ENCODE measurements at places on chromosomes 11 and 22.

GRCh38 chr11:122843281-122844141 lies 5.2 kb downstream of the CRTAM start:
- DNase-seq = peak; percentile 43

- DNase-seq = no peak
These were observed 5.6 kb upstream of the SEC14L4 start for GRCh38 chr22:30511109-30511508.

- no peak for DNase-seq
These were observed 174.2 kb upstream of the MPPED2 start for GRCh38 chr11:30760345-30760744.

DNA sequence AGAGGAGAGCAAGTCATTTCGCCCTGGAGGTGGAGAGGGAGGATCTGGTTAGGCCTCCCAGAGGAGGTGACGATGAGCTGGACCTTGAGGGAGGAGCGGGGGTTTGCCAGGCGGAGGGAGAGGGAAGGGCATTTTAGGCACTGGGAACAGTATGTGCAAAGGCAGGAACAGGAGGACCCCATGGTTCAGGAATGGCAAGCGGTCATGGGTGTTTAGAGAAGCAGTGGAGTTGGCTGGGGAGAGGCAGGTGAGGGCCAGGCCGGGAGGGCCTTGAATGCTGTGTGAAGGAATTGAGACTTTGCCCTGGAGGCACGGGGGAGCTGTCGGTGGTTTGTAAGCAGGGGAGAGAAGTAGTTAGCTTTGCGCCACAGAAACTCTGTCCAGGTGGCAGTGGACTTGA lies 10.3 kb downstream of the PRDM11 start:
- DNase-seq = no peak

GRCh38 chr22:28594797-28595462 lies 84.7 kb downstream of the TTC28 start:
- DNase-seq = no peak

DNA sequence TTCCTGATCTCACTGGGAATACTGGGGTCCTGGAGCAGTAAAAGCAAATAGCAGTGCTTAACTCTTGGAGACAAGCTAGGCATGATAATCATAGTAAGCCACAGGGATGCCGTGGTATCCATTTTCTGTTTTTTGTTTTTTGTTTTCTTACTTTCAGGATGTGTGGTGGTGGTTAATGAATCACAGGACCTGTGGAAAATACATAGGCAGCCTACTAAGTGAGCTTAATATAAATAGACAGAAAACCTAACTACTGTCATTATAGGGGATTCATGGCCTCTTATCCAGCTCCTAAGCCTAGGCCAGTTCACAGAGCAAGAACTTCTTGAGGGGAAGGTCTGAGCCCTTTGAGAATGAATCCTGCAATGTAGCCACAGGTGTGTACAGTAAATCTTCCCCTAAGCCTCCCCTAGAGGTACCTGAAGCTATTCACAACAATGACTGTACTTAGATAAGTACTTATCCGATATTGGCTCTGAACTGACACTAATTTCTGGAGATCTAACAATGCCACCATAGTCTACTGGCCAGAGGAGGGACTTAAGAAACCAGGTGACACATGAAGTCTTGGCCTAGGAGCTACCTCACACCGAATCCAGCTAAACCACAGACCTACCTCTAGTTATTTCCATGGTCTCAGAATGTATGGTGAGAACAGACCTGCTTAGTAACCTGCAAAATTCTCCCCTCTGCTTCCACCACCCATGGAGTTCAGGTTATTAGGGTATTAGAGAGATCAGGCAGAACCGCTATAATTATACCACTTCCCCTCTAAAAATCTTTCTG lies 83.6 kb downstream of the ENTHD1 start:
- no peak for DNase-seq

DNA sequence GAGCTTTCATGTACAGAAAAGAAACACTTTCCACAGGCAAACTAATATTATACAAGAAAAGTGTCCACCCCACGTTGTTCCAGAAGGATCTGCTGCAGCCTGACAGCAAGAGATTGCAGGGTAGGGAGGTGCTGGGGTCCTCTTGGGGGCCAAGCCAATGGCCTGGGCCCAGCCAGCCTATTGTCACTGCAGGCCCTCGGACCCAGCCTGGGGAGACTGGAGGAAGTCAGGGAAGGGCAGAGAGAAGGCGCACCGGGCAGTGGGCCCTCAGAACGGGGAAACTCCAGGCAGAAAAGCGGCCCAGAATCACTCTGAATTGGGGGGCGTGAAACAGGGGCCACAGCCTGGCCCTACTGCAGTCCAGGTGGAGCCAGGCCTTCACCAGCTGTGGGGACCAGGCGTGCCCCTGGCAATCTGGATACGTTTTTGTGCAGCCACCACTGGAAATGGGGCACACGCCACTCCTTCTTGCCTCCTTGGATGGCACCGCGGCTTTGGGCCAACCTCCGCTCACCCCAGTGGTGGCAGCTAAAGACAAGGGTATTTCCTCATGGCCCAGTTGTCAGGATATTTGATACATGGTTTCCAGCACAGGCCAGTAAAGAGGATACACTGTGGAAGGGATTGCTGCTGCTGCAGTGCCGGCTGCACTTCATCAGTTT lies 3.9 kb upstream of the NAP1L4 start:
- no peak for DNase-seq

GRCh38 chr11:57777969-57778317 lies 16.3 kb downstream of the CTNND1 start:
- no peak for DNase-seq

DNA sequence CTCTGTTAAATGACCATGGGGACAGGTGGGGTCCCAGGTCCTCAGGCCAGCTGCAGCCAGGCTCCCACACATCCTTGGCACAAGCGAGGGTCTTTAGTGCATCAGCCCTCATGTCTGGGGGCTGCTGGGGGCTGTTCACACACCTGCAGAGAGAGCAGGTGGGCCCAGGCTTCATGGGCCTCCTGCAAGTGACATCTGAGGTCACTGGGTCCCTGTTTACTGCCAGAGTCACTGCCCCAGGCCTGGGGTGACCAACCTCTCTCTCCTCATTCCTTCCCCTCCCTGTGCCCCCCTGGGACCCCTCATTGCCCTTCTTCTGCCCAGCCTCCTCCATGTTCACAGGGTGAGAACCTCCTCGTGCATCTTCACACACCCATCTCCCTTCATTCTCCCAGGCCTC lies 92.4 kb downstream of the RTL6 start:
- DNase-seq = no peak

DNA sequence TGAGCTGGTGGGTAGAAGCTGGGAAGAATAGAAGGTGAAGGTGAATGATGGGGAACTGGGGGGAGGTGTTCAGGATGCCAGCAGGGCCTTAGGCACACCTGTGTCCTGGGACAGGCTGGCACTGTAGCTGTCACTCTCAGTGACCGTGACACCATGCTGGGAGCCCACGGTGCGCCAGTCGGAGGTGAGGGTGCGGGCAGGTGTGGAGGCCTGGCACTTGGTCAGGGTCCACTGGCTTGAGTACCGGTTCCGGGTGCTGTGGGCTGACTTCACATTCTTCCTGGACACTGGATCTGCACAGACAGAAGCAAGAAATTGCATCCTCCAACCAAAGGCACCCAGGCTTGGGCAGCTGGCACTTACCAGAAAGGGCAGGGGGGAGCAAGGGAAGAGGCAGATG lies 103.8 kb downstream of the CEP164 start:
- DNase-seq = no peak

DNA sequence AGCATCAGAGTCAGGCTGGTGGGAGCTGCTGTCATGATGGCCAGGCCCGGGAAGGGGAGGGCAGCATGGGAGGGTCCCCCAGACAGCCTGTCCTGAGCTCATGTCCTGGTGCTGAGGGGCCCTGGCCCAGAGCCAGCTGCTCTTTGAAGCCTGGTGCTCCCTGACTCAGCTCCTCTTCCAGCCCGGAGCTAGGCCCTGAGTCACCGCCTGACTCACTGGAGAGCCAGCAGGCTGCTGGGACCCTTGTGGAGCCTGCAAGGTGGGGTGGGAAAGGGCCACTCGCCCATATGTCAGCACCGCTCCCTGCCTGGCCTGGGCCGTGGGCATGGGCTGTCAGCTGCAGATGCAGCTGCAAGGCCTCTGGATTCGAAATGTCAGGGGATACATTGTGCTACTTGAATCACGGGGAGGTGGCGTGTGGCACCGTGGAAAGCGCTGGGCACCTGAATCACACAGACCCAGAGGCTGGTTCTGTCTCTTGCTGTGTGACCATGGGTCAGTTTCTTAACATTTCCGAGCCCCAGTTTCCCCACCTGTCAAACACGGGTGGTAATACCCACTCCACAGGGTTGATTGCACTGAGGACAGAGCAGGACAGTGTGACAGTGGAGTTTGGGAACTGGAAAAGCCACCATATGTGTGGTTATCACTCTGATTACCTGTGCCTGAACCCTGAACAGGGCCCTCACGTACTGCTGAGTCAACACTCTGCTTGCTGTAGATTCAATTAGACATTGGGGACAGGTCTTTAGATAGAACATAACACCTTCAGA lies 4.4 kb downstream of the CACNA1I start:
- no peak for DNase-seq

DNA sequence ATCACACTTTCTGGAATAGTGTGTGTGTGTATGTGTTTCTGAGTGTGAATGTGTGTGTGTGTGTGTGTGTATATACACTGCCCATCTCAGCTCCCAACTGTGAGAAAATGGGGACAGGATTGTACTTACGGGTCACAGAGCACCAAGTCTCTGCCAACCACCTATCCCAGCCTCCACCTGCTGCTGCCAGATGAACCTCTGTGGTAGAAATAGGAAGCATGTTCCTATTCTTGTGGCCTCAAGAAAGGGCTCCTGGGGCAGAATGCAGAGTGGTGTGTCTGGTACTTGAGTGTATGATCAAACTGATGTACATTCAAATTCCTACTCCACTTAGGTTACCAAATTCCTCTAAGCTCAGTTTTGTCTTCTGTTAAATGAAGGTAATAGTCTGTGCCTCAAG lies 14.6 kb downstream of the UBASH3B start:
- DNase-seq = no peak

DNA sequence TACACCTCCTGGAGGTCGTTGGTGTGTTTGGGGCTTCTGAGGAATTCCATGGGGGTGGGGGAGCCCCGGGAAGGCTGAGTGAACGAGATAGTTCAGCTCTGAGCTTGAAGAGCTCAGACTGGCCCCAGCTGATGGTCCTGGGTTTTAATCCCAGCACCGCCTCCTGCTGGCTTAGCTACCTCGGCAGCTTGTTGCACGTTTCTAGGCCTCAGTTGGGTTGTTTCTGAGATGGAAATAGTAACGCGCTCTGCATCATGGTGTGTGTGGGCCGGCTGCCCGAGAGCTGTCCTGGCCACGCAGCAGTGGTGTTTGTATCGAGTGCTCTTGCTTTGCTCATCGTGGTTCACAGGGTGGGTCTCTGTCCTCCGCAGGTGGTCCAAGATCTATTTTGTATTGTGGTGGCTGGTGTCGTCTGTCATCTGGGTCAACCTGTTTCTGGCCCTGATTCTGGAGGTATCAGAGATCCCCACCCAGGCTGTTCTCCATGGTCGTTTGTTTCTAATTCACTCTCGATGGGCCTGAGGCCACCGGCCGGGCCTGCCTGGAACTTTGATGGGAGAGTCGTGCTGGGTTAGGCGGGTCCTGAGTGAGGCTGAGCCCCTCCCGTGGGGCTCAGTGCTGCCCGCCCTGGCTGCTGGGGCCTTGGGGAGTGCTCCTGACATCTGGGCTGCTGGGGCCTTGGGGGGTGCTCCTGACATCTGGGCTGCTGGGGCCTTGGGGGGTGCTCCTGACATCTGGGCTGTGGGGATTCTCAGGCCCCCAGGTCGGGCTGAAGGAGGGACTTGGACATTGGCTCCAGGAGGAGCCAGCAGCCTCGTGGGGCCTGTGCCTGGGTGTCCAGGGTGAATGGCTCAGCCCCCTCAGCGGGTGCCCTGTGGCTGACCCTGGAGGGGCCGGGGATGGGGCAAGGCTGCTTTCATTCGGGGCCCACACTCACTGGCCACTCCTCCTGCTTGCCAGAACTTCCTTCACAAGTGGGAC lies 37.7 kb downstream of the TPCN2 start:
- DNase-seq = no peak

DNA sequence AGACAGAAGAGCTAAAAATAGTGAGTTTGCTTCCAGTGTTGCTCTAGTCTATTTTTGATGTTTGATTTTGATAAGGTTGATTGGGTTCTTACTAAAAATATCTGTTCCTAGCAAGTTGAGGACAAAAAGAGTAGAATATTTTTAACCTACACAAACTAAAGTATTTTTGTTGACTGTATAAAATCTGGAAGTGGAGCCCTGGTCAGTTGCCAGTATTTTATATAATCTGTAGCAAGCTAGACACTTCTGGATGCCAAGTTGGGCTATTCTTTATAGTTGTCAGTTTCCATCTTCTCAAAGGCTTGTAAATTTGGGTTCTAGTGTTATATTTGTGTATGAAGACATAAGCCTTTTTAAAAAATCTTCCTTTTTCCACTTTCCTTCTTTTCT lies 56.7 kb downstream of the HSD17B12 start:
- DNase-seq = no peak

DNA sequence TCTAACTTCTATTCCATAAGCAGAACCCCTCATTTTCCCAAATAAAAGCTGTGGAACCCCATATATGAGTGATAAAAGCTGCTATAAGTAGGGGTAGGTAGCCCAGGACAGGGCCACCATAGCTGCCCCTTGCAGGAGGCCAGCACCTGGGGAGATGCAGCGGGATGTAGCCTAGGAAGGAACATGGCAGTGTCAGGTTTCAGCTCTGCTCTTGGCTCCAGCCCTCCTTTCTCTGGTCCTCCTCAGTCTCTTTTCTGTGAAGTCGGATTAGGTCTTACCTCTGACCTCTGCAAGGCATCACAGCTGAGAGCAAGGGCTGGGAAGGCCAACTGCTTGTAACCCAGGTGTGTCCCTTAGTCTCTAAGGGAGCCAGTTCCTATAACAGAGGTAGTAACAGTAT lies 135.6 kb downstream of the NAV2 start:
- DNase-seq = no peak

- DNase-seq = no peak
These were observed 84.5 kb upstream of the PLET1 start for GRCh38 chr11:112345166-112345565.

GRCh38 chr11:80856066-80856465 lies 1415.2 kb upstream of the TENM4 start:
- DNase-seq = no peak

GRCh38 chr11:3002871-3003270 lies 10.7 kb upstream of the NAP1L4 start:
- no peak for DNase-seq

DNA sequence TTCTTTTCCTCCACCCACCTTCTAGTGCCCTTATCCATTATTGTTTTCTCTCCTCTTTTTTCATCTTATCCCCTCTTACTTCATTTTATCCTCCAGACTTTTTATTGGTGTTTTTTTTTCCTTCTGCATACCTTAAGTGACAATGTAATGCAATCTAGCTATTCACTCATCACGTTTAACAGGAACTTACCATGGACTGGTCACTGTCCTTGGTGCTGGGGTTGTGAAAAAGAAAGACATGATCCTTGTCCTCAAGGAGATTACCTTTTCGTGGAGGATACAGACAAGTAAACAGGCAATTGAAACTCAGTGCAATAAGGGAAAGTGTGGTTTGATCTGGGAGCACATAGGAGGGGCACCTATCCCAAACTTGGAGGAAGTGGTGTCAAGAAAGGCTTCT lies 20.7 kb downstream of the SYT9 start:
- DNase-seq = no peak

All from stimulated activated CD4-positive, alpha-beta T cell treated with anti-CD3 and anti-CD28 coated beads, Interleukin-1b, Interleukin-23, amount 100 ng/mL, for 48 hours (primary cell).